ENCODE measurements at places on chromosomes 6 and 20.

DNA sequence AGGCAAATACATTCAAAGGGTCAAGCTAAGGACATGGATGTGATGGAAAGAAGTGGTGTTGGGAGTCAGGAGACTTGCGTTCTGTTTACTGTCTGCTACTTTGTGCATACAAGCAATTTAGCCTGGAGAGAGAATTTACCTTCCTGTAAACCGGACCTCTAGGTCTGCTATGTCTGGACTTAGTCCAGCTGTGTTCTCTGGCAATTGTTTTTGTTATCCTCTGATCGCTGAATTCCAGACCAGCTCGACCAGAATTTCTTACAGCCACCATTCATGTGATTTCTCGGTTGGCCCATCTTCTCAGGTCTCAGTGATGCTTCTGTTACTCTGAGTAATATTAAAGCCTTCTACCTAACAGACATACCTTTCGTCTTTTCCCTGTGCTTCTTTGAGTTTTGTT is 75.2 kb downstream of the LRRC1 start:
- DNase-seq, result no peak

- no peak for DNase-seq
Measured at GRCh38 chr20:63313349-63314014, 20.5 kb downstream of the COL20A1 start.

DNA sequence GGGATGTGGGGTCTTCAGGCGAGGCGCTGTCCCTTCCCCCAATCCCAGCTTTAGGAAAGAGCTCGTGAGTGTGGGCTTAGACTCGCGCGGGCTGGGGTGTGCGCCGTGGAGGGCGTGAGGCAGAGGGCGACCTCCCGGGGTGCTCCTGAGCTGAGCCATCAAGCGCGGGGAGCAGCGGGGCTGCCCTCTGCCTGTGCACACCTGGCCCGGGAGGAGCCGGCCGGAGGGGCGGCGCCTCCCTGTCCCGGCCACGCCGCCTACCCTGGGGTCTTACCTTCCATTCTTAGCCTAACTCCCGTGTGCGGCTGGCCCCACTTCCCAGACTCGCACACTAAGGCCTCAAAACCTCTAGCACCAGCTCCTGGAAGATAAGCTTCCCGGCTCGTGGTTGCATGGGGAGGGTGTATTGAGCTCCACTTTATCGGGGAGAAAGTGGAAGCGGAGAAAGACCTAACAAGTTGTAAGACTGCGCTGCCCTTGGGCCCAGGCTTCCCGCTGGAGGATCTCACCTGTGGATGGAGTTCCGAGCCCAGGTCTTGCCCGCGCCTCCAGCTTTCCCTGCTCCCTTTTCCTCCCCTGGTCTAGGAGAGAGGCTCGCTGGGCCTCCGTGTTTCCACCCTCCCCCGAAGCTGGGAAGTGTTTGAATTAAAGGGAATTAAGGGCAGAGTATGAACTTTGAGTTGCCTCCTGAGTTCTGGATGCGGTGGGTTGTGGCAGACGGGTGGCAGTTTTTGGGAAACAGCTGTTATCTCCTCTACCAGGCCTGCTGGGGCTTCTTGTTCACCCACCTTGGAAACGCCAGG is 1.2 kb downstream of the DNMT3B start:
- peak; percentile 22 for DNase-seq

GRCh38 chr20:46139908-46140482 is 21.9 kb downstream of the CD40 start:
- DNase-seq, result no peak

DNA sequence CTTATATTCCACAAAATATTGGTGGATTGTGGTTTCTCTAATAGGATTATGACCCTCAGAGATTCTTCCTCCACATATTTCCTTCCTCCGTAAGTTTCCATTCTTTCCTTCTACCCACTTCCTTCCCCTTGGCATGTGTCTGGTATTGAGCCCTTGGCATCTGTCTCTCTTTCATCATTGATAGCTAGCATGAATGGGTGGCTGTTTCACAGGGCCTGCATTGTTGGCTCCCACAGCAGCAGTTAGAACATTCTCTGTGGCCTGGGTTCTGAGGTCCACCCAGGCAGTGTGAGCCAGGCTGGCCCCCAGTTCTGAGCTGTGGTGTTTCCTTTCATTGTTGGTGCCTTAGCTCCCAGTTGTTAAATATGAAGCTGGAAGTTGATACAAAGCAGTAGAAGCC is 125.3 kb downstream of the ANKS1A start:
- DNase-seq, result no peak

DNA sequence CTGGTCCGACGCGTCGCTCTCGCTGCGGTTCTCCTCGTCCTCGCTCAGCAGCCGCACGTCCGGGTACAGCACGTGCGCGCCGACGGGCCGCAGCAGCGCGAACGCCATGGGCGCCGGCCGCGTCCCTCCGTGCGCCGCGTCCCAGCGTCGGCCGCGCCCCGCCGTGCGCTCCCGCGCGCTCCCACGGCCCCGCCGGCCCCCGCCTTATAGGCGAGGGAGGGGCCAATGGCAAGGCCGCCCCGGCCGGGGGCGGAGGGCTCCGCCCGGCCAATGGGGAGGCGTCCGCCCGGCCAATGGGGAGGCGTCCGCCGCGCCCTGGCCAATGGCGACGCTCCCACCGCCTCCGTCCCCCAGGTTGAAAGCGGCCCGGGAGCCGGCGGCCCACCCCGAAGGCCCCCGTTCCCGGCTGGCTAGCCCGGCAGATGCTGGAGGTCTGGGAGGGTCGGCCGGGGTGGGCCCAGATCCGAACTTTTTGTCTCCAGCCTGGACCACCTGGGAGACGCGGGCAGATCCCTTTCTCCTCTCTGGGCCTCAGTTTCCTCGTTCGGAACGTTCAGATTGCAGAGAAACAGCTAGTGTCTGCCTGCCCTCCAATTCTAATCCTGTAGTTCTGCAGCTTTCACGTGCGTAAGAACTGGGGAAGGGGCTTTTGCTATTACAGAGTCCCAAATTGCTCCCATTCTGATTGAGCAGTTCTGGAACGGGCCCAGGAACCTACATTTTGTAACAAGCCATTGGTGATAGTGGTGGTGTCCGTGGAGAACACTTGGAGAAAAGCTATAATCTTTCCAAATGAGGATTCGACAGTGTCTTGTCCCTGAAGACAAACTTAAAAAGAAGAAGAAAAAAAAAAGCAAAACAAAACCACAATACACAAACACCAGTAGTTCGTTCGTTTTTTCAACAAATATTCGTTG is at the start of gene TCF15:
Gene TCF15, minus strand, starts transcription at position 180 of the 917 bp plus-strand sequence. Its CDS starts 72 bp downstream, at position 108.
- DNase-seq, result peak; percentile 75

DNA sequence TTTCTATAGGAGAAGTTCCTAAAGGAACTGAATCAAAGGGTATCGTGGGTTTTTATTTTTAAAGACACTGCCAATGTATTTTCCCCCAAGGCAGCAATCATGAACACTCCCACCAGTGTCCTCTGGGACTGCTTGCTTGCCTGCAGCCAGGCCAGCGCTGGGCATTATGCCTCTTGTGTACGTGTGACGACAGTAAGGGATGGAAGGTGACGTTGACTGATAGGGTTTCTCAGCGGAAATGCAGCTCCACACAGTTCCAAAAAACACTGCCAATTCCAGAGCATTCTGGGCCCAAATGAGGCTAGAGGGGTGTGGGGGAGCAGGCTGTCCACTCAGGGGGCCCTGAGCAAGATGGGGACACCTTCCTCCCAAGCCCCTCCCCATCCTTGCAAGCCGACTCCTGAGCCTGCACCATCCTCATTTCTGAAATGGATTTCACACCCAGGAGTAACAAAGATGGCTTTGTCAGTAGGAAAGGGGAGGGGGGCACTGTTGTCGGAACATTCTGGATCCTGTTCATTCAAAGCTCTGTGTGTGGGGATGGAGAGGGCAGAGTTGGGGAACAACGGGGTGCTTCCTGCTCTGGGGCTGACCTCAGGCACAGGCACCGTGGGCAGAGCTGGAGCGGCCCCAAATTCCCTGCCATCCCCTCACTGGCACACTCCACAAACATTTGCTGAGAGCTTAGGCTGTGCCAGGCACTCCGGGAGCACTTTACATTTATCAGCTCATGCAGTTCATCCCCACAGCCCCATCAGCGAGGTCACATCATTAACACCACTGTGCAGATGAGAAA is 20.0 kb downstream of the PREX1 start:
- DNase-seq, result no peak

- DNase-seq, result no peak
Measured at GRCh38 chr6:52305948-52306767, 21.6 kb upstream of the MCM3 start.

GRCh38 chr6:166620478-166621113 is 6.5 kb downstream of the RPS6KA2 start:
- no peak for DNase-seq

- no peak for DNase-seq
Measured at GRCh38 chr6:137297887-137298286, 78.7 kb upstream of the IFNGR1 start.

DNA sequence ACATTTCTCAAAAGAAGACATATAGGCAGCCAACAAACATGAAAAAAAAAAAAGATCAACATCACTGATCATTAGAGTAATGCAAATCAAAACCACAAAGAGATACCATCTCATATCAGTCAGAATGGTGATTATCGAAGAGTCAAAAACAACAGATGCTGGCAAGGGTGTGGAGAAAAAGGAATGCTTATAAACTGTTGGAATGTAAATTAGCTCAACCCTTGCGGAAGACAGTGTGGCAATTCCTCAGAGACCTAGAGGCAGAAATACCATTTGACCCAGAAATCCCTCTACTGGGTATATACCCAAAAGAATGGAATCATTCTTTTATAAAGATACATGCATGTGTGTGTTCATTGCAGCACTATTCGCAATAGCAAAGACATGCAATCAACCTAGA is 303.8 kb upstream of the THEMIS start:
- DNase-seq, result no peak

GRCh38 chr6:127119102-127120022 is 891 bp downstream of the RSPO3 start:
- peak; percentile 18 for DNase-seq

- no peak for DNase-seq
Measured at GRCh38 chr6:6803180-6803977, 214.9 kb downstream of the LY86 start.

- no peak for DNase-seq
Measured at GRCh38 chr6:167214206-167214605, 56.4 kb upstream of the GPR31 start.

DNA sequence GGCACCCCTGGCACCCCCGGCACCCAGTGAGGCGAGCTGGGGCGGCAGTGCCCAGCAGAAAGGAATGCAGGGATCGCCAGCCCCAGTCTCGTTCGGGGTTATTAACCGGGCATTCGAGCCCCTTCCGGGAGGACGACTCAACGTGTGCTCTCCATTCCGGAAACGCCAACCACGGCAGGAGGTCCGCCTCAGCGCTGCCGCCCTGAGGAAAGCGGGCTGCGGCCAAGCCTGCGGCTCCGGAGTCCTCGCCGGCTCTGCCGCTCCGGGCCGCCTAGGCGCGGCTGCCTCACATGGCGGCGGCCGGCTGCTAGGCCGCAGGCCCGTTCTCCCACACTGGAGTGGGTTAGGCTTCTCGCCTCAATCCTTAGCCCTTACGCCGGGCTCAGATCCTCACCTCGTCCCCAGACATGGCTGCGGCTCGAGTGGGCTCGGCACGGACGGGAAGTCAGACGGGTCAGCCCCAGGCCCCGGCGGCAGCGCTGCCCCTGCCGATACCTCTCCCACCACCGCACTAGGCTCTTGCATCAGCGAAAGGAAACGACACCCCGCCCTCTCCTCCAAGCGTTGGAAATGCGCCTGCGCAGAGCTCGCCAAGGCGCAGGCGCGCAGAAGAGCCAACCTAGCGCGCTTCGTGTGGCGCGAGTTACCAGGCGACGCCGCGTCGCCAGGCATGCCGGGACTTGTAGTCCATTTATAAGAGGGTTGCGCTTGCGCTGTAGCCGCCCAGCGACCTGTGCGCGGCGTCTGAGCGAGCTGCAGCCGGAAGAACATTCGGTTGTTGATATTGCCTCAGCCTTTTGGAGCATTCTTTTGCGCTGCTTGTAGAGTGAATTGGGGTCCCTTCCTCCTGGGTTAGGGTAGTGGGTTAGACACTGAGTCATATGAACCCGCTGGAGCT is at the start of gene EIF2S2:
Gene EIF2S2, minus strand, starts transcription at position 542 of the 898 bp plus-strand sequence. Its CDS starts 133 bp downstream, at position 409.
- peak; percentile 97 for DNase-seq

- DNase-seq, result no peak
Measured at GRCh38 chr6:53461041-53461656, 83.8 kb downstream of the GCLC start.

GRCh38 chr6:80282913-80283554 is 176.6 kb downstream of the BCKDHB start:
- DNase-seq, result no peak

- no peak for DNase-seq
Measured at GRCh38 chr20:16620961-16621360, 47.7 kb upstream of the KIF16B start.

- DNase-seq, result no peak
Measured at GRCh38 chr6:30149858-30150550, 11.0 kb downstream of the TRIM10 start.

DNA sequence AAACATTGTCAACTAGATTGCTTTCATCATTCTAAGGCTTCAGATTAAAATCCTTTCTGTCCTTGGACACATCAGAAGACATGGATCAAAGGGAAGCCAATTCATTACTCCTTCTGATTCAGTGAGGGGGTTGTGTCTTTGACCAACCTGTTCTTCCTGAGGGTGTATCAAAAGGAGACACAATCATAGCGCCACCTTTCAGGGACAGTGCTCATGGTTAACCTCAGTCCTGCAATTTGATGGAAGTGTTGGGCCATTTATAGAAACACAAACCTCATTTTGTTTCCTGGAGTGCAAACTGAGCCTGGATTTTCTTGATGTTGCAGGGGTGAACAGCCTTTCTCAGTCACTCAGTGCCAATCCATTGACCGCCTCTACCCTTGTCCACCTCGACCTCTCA is 163.9 kb upstream of the SCGN start:
- DNase-seq, result peak; percentile 62

- DNase-seq, result no peak
Measured at GRCh38 chr20:17935761-17936160, 32.8 kb downstream of the SNX5 start.
